D341Med (cell line): ENCODE measurements at places on chromosomes 2 and 18.
A peak's percentile ranks its signal among the peaks of the same experiment; 100 is the strongest.

DNA sequence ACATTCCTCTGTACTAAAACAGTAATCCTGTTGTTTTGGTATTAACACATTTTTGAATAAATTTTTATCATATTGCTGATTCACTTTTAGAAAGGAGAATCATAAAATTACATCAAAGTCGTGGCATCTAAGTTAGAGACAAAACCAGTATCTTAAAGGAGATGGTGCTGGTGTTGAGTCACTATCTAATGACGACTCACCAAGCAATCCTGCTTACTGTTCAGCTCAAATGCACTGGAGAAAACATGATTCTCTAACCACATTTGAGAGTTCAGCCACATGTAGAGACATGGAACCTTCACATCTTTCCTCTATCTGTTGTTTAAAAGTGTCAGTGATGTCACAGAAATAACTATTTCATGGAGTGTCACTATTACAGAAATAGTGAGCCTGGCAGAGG, 473.8 kb downstream of the TGIF1 start:
- no peak for DNase-seq

DNA sequence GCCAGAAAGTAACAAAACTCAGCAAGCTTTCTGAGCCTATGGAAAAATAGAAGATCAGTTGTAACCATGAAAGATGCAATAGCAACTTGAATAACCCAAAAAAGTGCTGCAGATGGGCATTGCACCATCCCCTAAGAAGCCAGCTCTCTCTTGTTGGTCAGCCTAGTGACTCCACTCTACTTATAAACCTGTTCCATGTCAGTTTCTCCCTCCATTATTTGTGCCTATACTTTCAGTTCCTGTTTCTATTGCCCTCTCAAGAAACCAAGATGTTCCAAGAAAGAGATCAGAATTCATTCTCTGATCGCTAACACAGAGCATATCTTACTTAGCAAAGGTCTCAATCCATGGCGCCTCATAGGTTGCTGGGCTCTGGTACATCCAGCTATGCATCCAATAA, 170.3 kb upstream of the MAP2 start:
- DNase-seq: no peak

GRCh38 chr18:44135741-44136140, 544.9 kb upstream of the SETBP1 start:
- no peak for DNase-seq

- DNase-seq: no peak
These were observed 31.0 kb upstream of the CCDC93 start for GRCh38 chr2:118044854-118045253.

DNA sequence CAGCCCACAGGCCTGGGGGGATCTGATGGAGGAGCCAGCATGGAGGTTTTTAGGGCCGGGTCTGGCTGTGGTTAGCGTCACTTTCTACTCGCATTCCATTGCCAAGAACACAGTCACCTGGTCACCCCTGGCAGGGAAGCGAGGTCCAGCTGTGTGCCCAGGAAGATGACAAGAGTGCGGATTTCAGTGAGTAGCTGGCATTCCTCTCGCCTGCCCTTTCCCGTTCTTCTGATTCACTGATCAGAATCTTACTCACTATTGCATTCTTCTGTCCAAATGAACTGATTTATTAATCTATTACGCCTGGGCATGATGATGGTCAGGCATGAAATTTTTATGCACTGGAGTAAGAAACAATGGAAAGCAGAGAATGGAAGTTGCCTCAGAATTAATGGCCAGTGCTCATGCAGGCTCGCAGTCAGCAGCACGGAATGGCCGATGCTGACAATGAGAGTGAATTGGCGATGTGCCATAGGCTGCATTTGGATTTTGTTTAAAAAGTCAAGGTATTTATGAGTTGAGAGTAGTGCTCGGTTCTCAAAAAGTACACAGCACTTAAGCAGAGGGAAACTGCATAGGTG, 76.4 kb upstream of the MGAT5 start:
- DNase-seq: no peak

- DNase-seq: peak; percentile 39
These were observed 676 bp downstream of the ACTR2 start for GRCh38 chr2:65228263-65228750.

GRCh38 chr18:79290876-79291275, 104.9 kb upstream of the NFATC1 start:
- no peak for DNase-seq

DNA sequence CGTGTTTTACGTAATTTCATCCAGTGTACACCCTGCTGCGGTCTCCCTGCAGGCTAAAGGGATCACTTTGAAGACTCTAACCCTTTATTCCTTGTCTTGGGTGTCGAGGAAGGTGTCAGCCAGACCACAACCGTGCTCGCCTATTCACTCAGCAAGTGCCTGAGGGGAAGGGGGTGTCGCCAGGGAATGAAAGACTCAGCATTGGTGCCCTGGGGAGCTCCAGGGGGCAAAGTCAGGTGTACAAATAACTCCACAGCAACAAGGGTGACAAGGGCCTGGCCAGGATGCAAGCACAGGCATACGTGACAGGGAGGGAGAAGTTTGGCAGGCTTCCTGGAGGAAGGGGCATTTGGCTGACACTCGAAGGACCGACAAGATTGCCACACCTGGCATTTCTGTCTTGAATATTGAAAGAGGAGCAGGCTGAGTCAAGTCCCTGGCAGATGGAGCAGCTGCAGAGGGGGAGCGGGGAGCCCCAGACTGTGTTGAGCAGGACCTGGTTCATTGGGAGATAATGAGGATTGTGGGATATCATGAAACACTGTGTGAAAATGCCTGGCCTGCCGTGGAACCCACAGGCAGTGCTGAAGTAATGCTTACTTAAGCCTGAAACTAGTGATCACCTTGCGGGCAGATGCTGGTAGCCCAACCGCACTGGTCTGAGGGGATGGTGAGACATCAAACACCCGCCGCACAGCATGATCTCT, 93.9 kb downstream of the RHOB start:
- DNase-seq: no peak

- no peak for DNase-seq
These were observed 210.8 kb upstream of the ETAA1 start for GRCh38 chr2:67186326-67186725.

- DNase-seq: no peak
These were observed 487.6 kb downstream of the THSD7B start for GRCh38 chr2:137252934-137253333.

- DNase-seq: no peak
These were observed 75.9 kb downstream of the TTN start for GRCh38 chr2:178731300-178731699.

- DNase-seq: no peak
These were observed 21.9 kb downstream of the PIGN start for GRCh38 chr18:62164855-62165487.

DNA sequence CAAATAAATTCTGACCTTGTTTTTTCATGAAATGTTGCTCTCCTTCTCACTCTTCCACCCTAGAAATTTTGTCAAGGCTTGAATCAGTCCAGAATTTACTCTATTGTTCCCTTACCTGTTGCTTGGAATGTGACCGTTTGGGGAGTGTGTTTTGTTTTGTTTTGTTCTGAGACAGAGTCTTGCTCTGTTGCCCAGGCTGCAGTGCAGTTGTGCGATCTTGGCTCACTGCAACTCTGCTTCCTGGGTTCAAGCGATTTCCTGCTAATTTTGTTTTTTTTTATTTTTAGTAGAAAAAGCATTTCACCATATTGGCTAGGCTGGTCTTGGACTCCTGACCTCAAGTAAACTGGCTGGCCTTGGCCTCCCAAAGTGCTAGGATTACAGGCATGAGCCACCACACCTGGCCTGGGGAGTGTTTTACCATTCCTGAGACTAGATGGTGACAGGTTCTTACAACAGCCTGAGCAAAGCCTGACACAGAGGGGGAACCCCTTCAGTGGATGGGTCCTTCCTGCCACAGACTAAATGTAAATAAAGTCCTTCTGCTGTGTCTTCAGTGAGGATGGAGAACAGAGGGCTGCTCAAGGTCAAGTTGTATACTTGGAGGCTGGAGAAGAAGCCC, 52.0 kb downstream of the HAUS1 start:
- DNase-seq: no peak

DNA sequence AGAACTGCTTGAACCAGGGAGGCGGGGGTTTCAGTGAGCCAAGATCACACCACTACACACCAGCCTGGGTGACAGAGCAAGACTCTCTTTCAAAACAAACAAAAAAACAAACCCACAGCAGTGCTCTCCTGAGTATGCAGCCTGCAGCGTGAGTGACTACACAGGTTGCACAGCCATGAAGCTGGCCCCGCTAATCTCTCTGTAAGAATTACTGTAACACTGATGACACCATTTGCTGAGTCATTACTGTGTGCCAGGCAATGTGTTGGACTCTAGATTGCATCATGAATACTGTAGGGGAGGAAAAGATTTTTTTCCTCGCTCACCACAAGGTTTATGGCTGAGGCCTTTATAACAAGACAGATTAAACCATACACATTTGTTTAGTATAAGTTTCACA, 118.6 kb upstream of the ATP8B1 start:
- DNase-seq: no peak

GRCh38 chr2:191319186-191319585, 74.0 kb downstream of the MYO1B start:
- DNase-seq: no peak

DNA sequence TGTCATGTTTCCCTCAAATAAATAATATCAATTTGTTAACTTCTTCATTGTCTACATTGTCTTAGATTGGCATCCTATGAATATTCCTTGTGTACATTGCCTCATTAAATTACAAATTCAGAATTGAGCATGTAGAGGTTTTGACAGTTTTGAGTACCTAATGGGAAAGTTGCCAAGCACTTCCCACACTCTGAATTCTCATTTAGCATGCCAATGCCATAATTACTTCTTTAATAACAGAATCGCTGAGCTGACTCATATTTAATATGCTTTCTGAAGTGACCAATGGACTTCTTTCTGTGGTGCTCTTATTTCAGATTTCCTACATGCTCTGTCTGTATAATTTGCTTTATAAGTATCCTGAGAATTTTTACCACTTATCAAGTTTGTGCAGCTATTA, 114.4 kb upstream of the NOL4 start:
- DNase-seq: no peak

DNA sequence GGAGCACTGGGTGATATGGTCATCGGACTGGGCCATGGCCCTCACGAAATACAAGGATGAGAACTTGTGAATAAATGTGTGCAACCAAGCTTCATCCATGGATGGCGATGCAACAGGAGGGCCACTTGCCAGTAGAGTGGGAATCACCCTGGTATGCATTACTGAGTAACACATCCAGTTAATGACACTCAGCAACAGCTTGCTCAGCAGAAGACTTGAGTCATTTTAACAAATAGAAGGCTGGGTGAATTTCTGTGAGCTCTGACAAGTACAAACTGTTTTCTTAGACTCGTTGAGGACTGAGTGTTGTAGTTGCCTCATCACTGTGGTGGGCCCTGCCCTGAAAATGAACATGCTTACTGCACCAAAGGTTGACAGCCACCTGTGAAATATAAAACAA, 221.6 kb downstream of the NCKAP5 start:
- DNase-seq: peak; percentile 15

DNA sequence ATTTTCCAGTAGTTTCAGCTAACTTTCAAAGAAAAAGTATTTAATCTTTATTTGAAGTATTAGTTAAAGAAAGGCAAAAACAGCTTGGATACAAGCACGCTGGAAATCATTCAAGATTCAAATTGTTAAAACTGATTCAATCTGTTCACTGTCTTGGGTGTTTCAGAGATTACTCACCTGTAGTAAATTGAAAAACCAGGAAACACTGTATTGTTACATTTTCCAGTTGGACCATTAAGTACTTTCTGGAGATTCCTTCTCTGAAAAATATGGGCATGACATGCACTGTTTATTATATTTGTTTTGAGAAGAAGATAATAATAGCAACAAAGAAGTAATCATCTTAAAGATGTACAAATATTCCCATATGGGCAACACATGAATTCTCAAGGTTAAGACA, 196.1 kb downstream of the UBE2E3 start:
- DNase-seq: no peak

DNA sequence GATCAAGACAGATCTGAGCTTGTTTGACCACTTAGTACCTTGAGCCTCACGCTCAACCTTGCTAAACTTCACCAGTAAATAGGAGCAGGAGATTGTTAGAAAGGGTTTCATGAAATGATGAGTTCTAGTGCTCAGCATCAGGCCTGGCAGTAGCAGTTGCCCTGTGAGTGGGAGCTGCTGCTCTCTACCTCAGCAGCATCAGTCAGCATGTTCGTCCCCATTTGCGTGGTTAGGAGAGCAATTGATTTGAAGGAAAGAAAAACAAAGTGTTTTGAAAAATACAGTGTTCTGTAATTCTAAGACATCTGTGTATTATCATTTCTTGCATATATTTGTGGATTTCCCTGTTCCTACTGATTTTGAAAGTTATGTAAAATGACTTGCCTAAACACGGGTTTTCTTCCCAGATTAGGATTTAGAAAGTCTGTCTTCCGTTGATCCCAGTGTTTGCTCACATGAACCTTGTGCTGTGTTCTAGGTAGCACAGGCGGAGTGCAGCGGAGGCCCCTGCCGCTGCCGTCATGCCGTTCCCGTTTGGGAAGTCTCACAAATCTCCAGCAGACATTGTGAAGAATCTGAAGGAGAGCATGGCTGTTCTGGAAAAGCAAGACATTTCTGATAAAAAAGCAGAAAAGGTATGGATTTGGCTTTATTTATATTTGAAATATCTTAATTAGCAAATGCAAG, 47.0 kb downstream of the CAB39 start:
- DNase-seq: no peak

- no peak for DNase-seq
These were observed 10.7 kb downstream of the SATB2 start for GRCh38 chr2:199446996-199447576.

DNA sequence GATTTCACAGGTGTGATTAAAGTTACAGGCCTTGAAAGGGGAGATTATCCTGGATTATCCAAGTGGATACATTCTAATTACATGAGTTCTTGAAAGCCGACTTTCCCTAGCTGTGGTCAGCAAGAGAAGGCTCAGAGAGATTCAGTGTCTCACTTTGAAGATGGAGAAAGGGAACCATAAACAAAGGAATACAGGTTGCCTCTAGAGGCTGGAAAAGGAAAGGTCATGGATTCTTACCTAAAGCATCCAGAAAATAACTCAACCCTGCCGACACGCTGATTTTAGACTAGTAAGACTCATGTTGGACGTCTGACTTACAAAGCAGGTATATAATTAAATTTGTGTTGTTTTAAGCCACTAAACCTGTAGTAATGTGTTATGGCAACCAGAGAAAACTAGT, 1095.7 kb upstream of the ZEB2 start:
- DNase-seq: no peak

GRCh38 chr2:234161932-234162331, 111.4 kb downstream of the SPP2 start:
- DNase-seq: no peak

DNA sequence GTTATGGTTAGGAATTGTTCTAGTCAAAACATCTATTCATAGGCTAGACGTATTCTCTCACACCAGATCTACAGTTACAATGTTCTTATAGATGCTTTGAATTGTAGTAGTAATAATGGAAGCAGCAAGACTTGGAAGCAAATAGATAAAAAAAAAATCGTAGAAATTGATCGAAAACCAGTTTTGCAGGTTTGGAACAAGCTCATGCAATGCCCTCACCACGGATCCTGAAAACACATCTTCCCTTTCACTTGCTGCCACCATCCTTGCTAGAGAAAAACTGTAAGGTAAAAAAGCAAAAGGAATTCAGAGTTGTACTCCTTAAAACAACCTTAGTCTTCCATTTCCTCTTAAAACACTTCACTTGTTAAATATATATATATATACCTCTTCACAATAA, 4.4 kb downstream of the SULT1C4 start:
- DNase-seq: no peak

GRCh38 chr2:239423551-239423950, 22.7 kb upstream of the HDAC4 start:
- no peak for DNase-seq
